Motor neuron (in vitro differentiated cells): ENCODE measurements at places on chromosomes 2 and 18.
A peak's percentile ranks its signal among the peaks of the same experiment; 100 is the strongest.

GRCh38 chr18:58970943-58971790 is 106.5 kb downstream of the ZNF532 start:
- ATAC-seq, result no peak

- ATAC-seq, result no peak
Observed at GRCh38 chr18:55465313-55465712, 122.7 kb downstream of the TCF4 start.

DNA sequence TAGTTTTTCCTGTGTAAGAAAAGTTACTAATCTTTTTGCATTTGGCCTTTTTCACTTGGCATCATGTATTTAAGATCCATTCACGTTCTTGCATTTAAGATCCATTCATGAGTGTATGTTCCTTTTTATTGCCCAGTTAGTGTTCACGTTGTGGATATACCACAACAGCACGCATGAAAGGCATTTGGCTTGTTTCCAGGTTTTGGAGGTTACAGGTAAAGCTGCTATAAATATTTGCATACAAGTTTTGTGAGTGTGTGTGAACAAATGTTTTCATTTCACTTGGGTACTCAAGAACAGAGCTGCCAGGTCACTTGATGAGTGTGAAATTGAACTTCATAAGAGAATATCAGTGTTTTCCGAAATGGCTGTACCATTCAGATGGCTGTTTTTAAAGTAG is 121.2 kb downstream of the CCBE1 start:
- ATAC-seq, result no peak

- no peak for ATAC-seq
Observed at GRCh38 chr2:204477358-204477950, 67.8 kb upstream of the PARD3B start.

DNA sequence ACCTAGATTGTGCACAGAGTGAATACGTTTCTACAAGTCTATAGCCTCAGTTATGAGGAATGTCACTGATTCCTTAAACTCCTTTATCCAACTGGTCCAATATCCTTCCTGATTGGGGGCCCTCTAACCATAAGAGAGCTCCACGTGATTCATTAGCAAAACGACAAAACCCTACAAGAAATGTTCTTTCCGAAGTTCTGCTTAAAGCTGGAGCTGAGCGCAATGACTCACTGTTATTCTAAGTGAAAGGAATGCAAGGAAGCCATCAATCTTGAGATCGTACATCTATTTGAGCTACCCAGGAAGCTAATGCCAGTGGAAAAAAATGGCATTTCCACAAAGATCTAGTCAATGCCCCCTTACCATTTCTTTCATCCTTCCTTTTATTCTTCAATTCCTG is 354.9 kb upstream of the CDH20 start:
- peak; percentile 28 for ATAC-seq

- ATAC-seq, result no peak
Observed at GRCh38 chr18:24609254-24609653, 148.8 kb downstream of the HRH4 start.

DNA sequence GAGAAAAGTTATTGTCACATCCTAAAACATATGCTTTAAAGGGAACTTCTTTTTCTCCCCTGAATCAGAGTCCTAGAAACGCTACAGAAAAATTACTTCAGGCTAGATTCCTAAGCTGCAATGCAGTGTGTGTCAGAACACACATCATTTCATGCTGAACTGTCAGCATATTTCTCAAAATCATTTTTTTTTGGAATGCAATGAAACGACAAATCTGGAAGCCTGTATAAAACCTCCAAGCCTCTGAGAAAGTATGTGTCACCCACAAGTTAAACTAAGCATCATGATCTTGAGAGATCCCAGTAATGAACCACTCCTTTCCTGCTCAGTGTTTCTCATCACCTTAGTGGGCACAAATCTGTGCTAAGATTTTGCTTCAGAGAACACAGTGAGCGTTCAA is 276.2 kb downstream of the ZNF521 start:
- ATAC-seq, result no peak

- no peak for ATAC-seq
Observed at GRCh38 chr2:111238296-111238695, 117.6 kb downstream of the BCL2L11 start.

GRCh38 chr2:237923481-237924163 is 43.2 kb upstream of the UBE2F start:
- peak; percentile 75 for ATAC-seq

- no peak for ATAC-seq
Observed at GRCh38 chr2:174624895-174625430, 27.4 kb upstream of the WIPF1 start.

- no peak for ATAC-seq
Observed at GRCh38 chr18:31356025-31356424, 20.6 kb upstream of the DSG4 start.

GRCh38 chr2:189552991-189553404 is 27.6 kb downstream of the SLC40A1 start:
- no peak for ATAC-seq

- no peak for ATAC-seq
Observed at GRCh38 chr2:121836611-121837010, 81.2 kb downstream of the TSN start.

DNA sequence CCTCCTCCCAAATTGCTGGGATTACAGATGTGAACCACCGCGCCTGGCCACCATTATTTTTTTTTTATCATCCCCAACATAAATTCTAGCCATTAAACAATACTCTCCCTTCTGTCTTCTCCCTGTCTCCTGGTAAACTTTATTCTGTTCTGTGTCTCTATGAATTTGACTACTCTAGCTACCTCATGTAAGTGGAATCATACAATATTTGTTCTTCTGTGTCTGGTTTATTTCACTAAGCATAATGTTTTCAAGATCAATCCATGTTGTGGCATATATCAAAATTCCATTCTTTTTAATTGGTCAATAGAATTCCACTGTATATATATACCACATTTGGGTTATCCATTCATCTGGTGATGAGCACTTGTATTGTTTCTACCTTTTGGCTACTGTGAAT is 71.6 kb downstream of the MCFD2 start:
- no peak for ATAC-seq

GRCh38 chr2:120598416-120598815 is 137.3 kb upstream of the GLI2 start:
- ATAC-seq, result no peak

DNA sequence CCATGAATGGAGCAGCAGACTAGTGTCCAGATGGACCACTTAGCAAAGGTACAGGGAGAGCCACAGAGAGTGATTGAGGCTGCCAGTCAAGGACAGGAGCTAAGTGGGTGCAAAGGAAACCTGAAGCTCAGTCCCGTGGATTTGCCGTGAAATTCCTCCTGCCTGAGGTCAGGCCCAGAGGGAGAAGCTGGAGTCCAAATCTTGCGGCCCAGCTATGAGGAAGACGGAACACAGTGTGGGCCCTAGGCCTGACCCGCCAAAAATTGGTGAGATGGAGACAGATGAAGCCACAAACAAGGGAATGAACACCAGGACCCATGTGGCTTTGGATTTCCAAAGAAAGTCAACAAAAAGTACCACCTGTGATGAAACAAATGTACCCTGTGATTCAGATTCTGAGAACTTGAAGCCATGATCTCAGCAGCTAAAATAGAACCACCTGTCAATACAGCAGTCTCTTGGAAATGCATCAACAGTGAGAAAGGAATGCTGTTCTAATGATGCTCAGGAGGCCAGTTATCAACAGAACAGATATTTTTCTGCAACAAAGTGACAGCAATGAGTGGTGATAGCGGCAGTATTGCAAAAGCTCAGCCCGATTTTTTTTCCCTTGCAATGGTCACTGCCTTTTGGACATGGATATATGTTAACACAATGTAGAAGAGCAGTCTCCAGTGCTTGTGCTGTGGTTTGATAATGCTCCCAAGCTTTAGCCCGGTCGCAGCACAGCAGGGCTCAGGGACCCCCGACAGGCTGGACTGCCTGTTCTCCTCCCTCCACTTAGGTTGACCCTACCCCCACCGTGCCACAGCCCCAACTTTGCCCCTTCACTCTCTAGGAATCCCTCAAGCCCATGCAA is 10.7 kb downstream of the COL6A3 start:
- no peak for ATAC-seq

DNA sequence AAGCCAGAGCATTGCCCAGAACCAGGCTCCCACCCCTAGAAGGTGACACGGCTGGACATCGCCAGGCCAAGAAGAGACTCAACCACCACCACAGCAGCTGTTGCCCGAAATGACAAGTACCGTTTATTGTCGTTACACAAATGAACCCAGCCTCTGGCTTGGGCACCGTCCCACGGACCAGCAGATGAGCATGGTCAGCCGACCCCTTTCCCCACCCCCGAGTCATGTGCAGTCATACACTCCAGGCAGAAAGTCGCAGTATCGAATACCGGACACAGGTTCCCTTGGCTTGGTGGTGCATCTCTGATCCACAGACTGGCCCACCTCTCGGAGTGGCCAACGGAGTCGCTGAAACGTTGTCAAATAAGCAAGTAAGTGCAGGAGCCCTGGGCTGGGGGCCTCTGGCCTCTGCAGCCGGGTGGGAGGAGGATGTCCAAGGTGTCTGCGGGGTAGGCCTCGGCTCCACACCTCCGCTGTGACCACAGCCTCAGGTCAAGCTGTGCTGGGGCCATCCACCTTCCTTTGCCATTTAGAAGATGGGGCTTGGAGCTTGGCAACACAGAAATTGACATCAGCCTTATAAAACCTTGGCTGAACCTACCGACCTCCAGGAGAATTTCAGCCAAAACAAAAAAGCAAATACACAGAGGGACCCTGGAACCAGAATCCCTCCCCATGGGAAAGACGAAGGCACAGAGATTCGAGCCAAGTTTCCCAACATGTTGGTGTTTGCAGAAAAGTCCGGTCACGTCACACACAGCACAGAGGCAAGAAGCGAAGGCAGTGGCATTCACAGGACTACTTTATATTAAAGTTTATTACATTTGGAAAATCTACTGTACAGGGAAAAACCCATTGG is 24.0 kb downstream of the SDC1 start:
- no peak for ATAC-seq

- no peak for ATAC-seq
Observed at GRCh38 chr2:181697571-181697970, 17.3 kb upstream of the NEUROD1 start.

- ATAC-seq, result peak; percentile 40
Observed at GRCh38 chr18:13218368-13218991, at the start of gene LDLRAD4. Gene LDLRAD4, plus strand, starts transcription at chr18:13218760.

DNA sequence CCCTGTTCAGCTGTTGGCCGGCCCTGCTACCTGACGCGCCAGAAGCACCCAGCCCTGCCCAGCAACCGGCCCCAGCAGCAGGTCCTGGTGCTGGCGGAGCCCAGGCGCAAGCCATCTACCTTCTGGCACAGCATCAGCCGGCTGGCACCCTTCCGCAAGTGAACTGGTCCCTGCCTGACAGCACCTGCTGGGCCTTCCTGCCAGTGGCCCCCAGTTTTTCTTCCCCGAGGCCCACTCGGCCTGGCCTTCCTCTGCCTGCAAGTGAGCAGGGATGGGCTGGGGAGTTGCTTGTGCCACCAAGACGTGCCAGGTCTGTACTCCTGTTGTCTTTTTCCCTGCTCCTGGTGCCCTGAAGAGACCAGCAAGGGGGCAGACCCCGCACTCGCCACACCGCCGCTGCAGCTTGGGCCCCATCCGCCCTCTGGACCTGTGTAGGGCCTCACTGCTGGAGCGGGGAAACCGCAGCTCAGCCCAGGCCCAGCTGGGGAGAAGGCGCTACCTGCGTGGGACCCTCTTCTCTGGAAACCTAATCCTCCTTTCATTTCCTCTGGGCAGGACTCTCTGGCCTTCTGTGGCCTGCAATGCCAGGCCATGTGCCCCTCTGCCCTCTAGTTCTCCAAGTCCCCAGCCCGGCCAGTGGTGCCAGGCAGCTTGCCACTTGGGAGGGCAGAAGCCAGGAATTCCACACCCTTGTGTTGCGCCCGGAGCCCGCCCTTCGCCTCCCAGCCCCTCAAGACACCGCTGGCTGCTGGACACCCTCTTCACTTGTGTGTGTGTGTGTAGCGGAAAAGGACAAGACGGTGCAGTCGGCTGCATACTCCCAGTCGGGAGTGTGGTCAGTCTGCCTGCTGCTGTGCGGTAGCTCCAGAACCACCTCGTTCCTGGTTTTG is 47.0 kb downstream of the FAM168B start:
- no peak for ATAC-seq

- no peak for ATAC-seq
Observed at GRCh38 chr2:10362096-10362897, 59.6 kb downstream of the HPCAL1 start.

GRCh38 chr18:79410731-79411613 is 15.2 kb downstream of the NFATC1 start:
- ATAC-seq, result peak; percentile 23

- no peak for ATAC-seq
Observed at GRCh38 chr2:119897736-119898395, 115.0 kb upstream of the EPB41L5 start.
